Ovary (tissue), 10 donors: ENCODE measurements at places on chromosomes 2 and 18. TPM values are rescaled to one million over a fixed set of nuclear protein-coding genes. Genes with fewer than 3 reads are reported as not detected.
A peak's percentile ranks its signal among the peaks of the same experiment; 100 is the strongest.

The AQP4 gene
- total RNA-seq, result 9.3 TPM

The RGPD3 gene
- 0.08 TPM for total RNA-seq

DNA sequence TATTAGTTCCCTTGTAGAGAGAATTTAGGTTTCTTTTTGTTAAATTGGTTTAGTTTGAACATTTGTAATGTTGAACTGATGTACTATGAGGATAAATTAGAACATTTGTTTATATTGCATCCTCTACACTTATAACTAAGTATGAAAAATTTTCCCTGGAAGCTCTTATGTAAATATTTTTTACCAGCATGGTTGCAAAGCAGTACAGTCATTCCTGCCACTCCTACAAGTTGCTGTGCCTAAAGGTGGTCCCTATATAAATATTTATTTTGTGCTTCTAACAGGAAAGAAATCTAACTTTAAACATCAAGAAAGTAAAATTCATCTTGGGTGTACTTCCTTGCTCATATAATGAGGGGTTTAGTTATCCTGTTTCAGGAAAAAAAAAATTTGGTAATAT, 14.2 kb downstream of the TWSG1 start:
- peaks cover 5% of the 10 kb centered on the region for H3K4me1 ChIP-seq
- no peak overlapping the region for H3K4me3 ChIP-seq
- H3K27me3 ChIP-seq, result no peaks in the 10 kb centered on the region
- DNase-seq, result no peak
- no peaks in the 10 kb centered on the region for H3K36me3 ChIP-seq
- H3K27ac ChIP-seq, result no peak overlapping the region

DNA sequence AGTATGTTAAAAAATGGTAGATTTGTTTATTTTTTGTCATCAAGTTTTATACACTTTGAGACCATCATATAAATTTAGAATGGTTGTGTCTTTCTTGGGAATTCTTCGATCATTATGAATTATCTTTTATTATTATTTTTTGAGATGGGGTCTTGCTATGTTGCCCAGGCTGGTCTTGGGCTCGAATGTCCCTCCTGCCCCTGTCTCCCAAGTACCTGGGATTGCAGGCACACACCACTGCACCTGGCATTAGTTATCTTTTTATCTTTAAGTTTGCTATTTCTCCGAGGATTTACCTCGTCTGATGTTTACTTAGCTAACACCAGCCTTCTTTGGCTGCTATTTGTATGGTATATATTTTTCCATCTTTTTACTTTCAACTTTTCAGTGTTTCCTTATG, 100.0 kb downstream of the BIRC6 start:
- H3K4me3 ChIP-seq, result no peak overlapping the region
- DNase-seq, result no peak
- H3K36me3 ChIP-seq, result no peaks in the 10 kb centered on the region
- no peaks in the 10 kb centered on the region for H3K4me1 ChIP-seq

DNA sequence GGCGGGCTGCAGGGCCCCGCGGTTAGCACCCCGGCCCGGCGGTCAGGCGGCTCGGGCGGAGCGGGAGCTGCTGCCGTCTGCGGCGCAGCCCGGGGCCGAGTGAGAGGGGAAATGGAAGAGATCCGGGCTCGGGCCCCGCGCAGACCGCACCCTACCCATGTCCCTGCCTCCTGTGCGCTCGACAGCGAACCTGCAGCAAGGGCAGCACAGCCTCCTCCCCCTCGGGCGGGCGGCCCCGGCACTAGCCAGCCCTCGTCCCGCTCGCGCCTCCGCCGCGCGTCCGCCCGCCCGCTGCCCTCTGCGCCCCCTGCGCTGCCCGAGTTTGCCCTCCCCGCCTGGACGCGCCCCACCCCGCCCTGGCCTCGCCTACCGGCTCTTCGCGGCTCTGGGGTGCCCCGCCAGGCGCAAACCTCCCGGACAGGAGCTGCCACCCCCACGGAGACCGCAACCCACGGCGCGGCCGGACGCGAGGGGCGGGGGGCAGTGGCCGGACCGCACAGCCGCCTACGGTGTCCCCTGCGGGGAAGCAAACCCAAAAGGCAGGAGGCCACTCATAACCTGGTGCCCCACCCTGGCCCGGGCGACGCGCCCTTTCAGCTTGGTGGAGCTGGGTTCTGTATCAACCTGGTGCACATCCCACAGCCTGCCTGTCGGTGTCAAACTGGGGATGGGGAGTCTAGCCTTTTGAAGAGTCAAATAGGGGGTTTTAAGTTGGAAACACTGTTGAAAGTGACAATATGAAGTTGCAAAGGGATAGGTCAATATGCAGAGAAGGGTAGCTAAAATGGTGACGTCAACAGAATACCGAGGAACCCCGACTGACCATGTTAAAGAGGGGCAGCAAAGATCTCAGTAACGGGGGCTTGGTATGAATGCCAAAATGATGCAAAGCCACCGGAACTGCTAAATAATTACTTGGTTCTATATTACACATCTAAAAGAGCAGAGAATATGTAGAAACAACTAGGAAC, at the start of gene IHH:
Gene IHH, minus strand, starts transcription at position 101 of the 971 bp plus-strand sequence. CDS start 454 bp downstream, outside the sequence.
- peak within 1 kb of the TSS; percentile 32 for H3K4me3 ChIP-seq
- no peak within 1 kb of the TSS for H3K27ac ChIP-seq
- peaks cover 3% of the 10 kb centered on the region for H3K27me3 ChIP-seq
- no peak for DNase-seq
- no peaks in the 10 kb centered on the region for H3K36me3 ChIP-seq
- peaks cover 7% of the 10 kb centered on the region for H3K4me1 ChIP-seq

DNA sequence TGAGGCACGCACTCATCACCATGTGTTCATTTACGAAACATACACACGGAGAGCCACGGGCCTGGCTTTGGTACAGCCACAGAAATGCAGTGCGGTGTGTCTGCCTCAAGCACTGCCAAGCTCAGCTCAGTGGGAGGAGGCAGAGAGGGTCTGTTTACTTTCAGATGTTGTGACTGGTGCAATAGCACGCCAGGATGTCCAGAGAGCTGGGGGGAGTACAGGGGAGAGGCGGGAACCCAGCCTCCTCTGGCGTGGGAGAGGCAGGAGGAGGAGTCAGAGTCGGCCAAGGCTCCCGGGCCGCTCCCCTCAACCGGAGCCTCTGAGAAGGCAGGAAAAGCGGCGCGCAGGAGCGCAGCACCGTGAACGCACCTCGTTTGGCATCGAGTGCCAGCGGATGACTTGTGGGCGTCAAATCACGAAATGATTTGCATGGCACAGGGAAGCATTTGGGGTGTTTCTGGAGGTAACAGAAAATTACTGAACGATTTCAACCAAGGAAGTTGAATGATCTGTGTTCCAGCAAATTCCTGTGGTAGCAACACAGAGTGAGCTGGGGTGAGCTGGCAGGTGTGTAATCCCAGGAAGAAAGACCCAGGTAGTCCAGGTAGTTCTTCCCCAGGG, 143.0 kb downstream of the ZNF516 start:
- peaks cover 4% of the 10 kb centered on the region for H3K4me1 ChIP-seq
- H3K4me3 ChIP-seq, result peak overlapping the region; percentile 23

DNA sequence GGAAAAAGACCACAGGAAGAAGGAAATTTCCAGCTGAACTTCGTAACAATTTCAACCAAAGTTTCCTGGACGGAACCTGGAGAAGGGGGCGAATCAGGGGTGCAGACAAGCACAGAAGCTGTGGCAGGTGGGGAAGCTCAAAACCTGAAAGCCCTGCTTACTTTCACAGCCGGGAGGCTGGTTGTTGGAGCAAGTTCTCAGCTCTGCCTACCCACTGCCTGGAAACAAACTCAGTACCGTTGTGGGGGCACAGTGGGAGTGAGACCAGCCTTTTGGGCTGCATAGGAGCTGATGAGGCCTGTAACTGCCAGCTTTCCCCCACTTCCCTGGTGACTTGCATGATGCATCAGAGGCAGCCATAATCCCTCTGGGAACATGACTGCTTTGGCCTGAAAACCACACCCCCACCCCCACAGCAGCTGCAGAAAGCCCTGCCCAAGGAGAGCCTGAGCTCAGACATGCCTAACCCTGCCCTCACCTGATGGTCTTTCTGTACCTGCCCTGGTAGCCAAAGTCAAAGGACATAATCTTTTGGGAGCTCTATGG, 207.0 kb upstream of the VWC2L start:
- no peak overlapping the region for H3K27ac ChIP-seq
- no peaks in the 10 kb centered on the region for H3K36me3 ChIP-seq
- DNase-seq, result no peak
- H3K4me1 ChIP-seq, result no peaks in the 10 kb centered on the region
- H3K4me3 ChIP-seq, result no peak overlapping the region

The ACMSD gene
- total RNA-seq, result not detected

DNA sequence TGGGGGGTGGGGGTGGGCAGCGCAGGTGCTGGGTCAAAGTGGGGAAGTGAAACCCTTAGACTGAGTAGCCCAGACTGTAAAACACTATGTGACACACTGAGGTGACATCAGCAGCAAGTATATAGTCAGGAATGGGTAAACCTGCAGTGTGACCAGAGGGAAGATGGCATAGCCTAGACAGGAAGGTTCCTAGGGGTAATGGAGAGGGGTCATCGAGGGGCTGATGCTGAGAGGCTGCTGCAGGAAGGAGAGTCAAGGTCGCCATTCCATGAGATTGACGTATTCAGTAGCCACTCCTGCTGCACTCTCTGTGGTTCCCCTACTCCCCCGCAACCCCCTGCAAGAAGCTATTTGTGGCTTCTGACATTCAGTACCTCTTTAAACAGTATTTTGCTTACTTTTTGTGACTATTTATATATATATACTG, 111.7 kb downstream of the CHST9 start:
- H3K27me3 ChIP-seq, result no peaks in the 10 kb centered on the region
- no peak overlapping the region for H3K27ac ChIP-seq
- DNase-seq, result no peak

The EVX2 gene
- not detected for total RNA-seq

DNA sequence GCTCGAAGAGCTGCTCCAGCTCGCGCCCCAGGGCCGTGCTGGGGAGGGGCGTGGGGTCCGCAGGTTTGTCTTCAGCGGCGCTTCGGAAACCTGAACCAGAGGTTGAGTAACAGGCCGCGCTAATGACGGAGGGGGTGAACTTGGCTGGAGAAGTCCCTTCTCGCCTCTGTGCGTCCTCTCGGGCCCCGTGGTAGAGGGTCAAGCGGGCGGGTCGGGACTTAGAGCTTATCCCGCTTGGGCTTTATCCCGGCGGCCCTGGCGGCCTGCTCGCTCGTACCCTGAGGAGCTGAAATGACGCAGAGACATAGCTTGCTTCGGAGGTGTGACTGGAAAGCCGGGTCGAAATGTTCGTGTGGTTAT, 479 bp downstream of the RNMT start:
- H3K4me1 ChIP-seq, result peaks cover 5% of the 10 kb centered on the region
- DNase-seq, result peak; percentile 62
- no peaks in the 10 kb centered on the region for H3K27me3 ChIP-seq

DNA sequence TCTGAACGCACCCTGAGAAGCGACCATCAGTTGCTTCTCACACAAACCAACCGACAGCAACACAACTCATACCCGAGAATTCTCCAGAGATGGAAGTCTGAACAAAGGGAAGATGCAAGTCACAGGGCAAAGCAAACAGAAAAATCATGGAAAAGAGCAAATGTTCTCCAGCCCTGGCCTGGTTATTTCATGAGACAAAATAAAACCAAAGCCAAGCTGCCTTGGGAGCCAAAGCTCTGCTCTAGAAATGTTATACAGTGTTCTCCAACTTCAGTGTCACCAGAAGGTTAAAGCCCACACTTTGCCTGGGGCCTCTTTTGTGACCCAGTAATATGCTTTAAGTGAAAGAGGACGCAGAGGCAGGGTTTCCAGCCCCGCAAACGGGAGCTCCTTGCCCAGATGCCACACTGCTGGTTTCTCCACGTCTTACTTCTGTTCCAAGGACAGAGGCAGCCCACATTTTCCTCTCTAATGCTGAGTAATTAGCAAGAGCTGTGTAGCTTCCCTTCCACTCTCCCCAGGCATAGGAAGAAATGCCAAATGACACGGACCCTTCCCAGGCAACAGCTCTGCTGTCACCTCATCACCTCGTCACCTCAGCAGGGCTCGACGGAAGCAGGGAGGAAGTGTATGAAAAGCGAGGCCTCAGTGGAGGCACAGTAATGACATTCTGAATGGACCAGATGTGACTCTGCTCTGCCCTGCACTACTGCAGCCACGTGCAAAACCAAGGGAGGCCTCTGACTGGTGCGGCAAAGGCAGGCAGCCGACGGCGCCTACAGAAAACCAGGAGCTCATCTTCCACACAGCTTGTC, 64.7 kb downstream of the FBXO15 start:
- no peak overlapping the region for H3K4me3 ChIP-seq
- H3K4me1 ChIP-seq, result no peaks in the 10 kb centered on the region
- no peak overlapping the region for H3K27ac ChIP-seq
- H3K27me3 ChIP-seq, result no peaks in the 10 kb centered on the region
- DNase-seq, result no peak

The MGAT4A gene
- total RNA-seq, result 14.7 TPM

GRCh38 chr2:238459081-238459629, 32.4 kb downstream of the ASB1 start:
- no peak overlapping the region for H3K27ac ChIP-seq
- no peak overlapping the region for H3K4me3 ChIP-seq
- no peaks in the 10 kb centered on the region for H3K36me3 ChIP-seq
- no peaks in the 10 kb centered on the region for H3K27me3 ChIP-seq
- peak; percentile 30 for DNase-seq

DNA sequence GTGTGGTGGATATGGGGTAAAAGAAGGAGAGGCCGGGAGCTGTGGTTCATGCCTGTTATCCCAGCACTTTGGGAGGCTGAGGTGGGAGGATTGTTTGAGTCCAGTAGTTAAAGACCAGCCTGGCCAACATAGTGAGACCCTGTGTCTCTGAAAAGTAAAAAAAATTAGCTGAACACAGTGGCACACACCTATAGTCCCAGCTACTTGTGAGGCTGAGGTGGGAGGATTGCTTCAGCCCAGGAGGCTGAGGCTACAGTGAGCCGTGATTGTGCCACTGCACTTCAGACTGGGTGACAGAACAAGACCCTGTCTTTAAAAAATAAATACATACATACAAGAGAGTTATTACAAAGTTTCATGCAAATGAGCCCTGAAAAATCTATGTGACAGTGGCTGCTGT, 80.6 kb downstream of the SPTBN1 start:
- no peak overlapping the region for H3K4me3 ChIP-seq
- H3K27ac ChIP-seq, result no peak overlapping the region
- no peaks in the 10 kb centered on the region for H3K36me3 ChIP-seq
- peaks cover 3% of the 10 kb centered on the region for H3K4me1 ChIP-seq
- DNase-seq, result no peak

The SDC1 gene
- total RNA-seq, result 3.0 TPM

The GALR1 gene
- not detected for total RNA-seq

GRCh38 chr2:49153252-49153651, 1.1 kb downstream of the FSHR start:
- H3K27ac ChIP-seq, result no peak overlapping the region
- no peak overlapping the region for H3K4me3 ChIP-seq
- H3K27me3 ChIP-seq, result no peaks in the 10 kb centered on the region
- H3K36me3 ChIP-seq, result no peaks in the 10 kb centered on the region

- H3K27ac ChIP-seq, result no peak overlapping the region
- no peaks in the 10 kb centered on the region for H3K36me3 ChIP-seq
- no peak for DNase-seq
- H3K4me3 ChIP-seq, result no peak overlapping the region
- no peaks in the 10 kb centered on the region for H3K4me1 ChIP-seq
Observed at GRCh38 chr2:46632349-46632748, 153.0 kb downstream of the TMEM247 start.

GRCh38 chr2:200296118-200296517, 10.4 kb upstream of the SPATS2L start:
- H3K27me3 ChIP-seq, result no peaks in the 10 kb centered on the region
- DNase-seq, result no peak
- H3K4me3 ChIP-seq, result no peak overlapping the region
- no peak overlapping the region for H3K27ac ChIP-seq
- H3K36me3 ChIP-seq, result no peaks in the 10 kb centered on the region

The LDLRAD4 gene
- total RNA-seq, result 19.7 TPM

- H3K36me3 ChIP-seq, result no peaks in the 10 kb centered on the region
- no peak for DNase-seq
- no peaks in the 10 kb centered on the region for H3K4me1 ChIP-seq
- no peak overlapping the region for H3K27ac ChIP-seq
- no peak overlapping the region for H3K4me3 ChIP-seq
- no peaks in the 10 kb centered on the region for H3K27me3 ChIP-seq
Observed at GRCh38 chr2:71459084-71459431, 5.7 kb downstream of the DYSF start.

The RUFY4 gene
- total RNA-seq, result not detected
